ENCODE measurements at places on chromosomes 16 and 17.

DNA sequence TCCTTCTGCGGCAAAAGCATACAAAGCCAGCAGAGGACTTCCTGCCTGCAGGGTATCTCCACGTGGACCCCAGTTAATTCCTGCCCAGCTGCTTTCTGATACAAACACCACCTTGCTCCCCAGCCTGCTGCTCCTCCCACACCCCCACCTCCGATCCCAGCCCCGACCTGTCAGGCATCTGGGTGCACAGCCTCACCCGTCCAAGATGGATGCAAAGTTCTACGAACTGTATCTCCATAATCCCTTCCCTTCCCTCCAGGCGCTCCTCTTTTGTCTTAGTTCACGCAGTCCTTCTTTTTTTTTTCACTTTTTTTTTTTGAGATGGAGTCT is 15.6 kb upstream of the FOXJ1 start:
- DNase-seq, result no peak

- DNase-seq, result no peak
Observed at GRCh38 chr16:87047221-87048037, 269.8 kb downstream of the C16orf95 start.

GRCh38 chr17:77842528-77843147 is 115.9 kb upstream of the TNRC6C start:
- no peak for DNase-seq

- no peak for DNase-seq
Observed at GRCh38 chr16:74769586-74770190, 4.9 kb downstream of the FA2H start.

- DNase-seq, result no peak
Observed at GRCh38 chr16:5575646-5576245, 478.2 kb upstream of the EEF2KMT start.

- no peak for DNase-seq
Observed at GRCh38 chr16:83589576-83589975, 218.2 kb upstream of the HSBP1 start.

DNA sequence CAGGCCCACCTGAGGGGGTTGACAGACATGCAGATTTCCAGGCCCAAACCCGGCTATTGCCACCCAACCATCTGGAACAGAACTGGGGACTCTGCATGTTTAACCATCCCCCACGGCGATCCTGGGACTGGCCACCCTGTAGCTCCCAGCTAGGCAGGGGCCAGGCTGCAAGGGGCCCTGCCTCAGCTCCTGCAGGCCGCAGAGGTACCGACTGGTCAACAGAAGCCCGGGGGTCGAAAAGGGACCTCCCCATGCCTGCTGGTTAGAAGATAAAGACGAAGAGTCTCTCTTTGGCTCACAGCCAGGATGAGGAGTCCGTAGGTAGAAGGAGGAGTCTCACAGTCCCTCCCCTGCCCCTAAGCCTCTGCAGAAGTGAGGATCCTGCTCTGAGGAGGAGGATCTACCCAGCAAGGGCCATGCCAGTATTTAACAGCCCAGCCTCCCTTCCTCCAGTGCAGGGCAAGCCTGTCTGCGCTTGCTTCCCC is 223.4 kb upstream of the TNRC6C start:
- DNase-seq, result no peak

DNA sequence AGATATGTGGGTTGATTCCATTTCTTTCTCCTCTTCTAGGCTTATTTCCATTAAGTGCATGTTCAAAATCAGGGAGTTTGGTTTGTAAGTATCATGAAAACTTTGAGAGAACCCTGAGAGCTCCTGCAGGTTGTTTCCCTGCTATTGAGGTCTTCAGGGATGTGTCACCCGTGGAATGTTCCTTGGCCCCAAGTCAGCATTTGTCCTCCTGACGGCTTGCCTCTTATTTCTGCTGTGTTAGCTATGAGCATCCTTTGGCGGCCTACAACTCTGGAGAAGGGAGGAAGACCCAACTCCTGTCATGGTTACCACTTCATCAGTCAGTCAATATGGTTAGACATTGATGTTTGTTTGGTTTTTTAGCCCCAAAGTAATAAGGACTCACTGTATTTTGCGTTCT is 180.8 kb downstream of the FTO start:
- DNase-seq, result no peak

GRCh38 chr17:79085154-79085920 is 10.7 kb downstream of the ENGASE start:
- no peak for DNase-seq

DNA sequence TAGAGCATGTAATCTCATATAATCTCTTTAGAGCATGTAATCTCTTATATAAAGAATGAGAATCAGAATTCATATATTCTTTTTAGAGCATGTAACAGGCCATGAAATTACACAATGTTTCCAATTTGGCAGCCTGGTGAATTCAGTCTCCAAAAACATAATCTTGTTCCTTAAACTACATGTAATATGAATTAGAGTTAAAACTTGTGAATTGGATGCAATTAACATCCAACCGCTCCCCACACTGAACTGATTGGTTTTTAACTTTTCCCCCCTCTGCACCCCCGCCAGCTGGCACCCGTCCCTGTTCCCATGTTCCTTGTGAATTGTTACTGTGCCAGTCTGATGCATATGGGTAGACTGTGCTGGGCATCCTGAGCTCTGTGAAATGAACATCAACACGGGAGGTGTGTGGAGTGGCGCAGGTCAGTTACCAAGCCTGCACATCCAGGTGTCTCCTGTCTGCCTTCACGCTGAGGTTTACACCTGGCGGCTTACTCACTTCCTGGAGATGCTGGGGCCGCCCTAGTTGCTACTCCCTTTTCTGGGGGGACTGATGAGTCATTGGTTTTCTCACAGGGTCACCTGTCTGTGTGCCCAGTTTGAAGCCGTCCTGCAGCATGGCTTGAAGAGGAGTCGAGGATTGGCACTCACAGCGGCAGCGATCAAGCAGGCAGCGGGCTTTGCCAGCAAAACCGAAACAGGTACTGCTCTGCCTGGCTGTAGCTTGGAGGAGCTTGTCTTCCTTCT is 50.4 kb downstream of the SNX29 start:
- DNase-seq, result no peak

GRCh38 chr17:8079291-8080207 is 8.0 kb downstream of the ALOX12B start:
- peak; percentile 58 for DNase-seq

DNA sequence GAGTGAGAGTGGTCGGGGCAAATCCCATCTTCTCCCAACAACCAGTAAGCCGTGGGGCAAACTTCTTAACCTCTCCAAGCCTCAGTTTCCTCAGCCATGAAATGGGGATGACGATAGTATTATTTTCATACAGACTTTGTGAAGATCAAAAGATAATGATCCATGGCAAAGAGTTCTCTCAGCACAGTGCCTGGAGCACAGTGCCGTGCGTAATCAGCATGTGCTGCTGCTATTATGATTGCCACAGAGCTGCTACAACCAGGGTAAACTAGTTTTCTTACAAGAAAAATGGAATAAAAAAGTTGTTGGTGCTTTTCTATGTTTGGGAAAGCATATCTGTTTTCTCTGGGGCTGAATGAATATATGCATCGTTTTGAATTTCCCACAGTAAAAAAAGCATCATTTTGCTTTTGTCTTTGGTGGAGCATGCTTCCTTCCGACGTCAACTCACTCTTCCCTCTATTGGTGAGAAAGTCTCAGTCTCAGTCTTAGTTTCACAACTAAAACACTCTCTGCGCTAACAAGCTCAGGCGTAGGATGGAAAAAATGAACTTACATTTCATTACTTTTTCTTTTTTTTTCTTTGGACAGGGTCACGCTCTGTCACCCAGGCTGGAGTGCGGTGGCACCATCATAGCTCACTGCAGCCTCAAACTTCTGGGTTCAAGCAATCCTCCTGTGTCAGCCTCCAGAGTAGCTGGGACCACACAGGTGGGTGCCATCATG is 37.2 kb downstream of the CDK5R1 start:
- no peak for DNase-seq

GRCh38 chr17:8255499-8255898 is 6.4 kb downstream of the PFAS start:
- DNase-seq, result no peak

GRCh38 chr16:67190041-67190440 is at the start of gene EXOC3L1:
EXOC3L1 (minus strand) TSS chr16:67190136; CDS start chr16:67189676, 460 bp downstream.
- DNase-seq, result no peak

DNA sequence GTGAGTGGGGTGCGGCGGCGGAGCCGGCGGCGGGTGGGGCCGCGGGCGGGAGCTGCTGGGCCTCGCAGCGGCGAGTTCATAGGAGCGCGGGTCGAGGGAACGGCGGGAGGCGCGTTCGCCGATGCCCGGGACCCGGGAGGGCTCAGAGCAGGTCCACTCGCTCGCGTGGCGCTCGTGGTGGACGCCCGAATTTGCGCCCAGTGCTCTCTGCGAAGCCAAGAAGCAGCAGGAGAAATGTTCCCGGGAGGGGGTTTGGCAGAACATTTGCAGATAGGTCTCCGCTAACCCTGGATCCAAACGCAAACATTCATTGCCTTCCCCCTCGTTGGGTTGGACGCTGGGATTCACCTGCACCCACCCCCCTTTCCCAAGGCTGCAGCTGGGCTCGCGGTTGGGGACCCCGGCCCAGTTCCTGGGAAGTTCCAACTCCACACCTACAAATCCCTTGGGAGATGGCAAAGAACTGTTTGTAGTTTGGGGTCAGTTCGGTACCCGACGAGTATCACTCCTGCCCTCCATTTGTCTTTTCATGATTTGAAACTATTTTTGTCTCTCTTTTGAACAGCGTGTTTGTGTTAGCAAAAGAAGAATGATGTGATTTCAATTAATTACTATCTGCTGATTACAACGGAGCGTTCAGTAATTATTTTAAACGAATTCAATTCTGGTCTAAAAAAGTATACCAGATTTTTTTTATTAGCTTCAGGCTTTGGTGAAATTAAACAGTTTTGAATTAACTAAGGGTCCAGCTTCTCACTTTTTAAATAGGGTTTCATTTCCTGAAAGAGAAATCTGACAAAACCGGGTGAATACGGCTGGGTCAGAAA is 2.3 kb downstream of the NTN1 start:
- no peak for DNase-seq

Data from stimulated activated CD8-positive, alpha-beta memory T cell treated with anti-CD3 and anti-CD28 coated beads, Interleukin-7, amount 100 ng/mL, for 4 hours (primary cell).